ENCODE measurements at places on chromosomes 4 and X.
A peak's percentile ranks its signal among the peaks of the same experiment; 100 is the strongest.

DNA sequence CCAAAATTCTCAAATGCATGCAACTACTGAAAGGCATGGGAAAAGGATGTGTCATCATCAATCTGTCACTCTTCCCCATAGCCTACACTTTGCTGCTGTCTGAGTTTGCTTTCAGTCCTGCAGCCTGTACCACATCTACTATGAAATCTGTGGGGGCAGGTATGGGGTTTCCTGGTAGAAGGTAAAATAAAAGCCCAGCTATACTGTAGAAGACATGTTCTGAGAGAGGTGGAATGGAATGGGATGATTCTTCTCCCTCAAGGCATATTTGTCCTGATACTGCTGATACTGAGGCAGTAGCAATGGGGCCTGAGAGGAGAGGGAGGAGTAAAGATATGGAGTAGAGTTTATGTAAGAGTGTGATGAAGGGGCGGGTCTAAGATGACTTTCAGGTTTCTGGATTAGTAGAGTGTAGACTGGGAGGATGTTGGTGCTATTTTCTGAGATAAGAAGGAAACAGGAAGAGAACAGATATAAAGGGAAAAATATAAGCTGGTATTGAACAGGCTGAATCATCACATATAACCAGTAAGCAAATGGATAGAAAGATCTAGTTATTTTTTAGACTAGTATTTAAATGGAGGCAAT lies 38.7 kb upstream of the GYPA start:
- no peak for DNase-seq

- no peak for DNase-seq
Measured at GRCh38 chr4:172515266-172515879, 653.2 kb upstream of the GALNT7 start.

GRCh38 chr4:1260418-1261106 lies 11.6 kb upstream of the CTBP1 start:
- no peak for DNase-seq

DNA sequence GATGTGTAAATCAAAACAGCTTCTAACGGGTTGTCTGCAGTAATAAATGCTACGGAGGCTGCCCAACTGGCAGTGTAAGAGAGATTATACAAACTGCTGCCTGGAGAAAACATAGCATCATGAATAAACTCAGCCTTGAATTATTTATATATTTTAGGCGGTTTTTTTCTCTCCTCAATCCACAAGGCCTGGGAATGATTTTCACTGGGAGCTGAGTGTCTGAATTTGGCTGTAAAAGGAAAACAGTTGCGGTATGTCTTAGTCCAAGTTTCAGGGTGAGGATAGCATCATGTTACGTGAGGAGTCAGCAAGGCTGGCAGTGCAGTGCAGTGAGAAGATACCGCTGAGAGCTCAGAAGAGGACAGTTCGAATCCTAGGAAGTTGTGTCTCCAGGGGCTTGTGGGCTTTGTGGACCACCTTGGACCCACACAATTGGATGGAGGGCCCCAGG lies 291.5 kb upstream of the BOD1L1 start:
- no peak for DNase-seq

GRCh38 chr4:20254511-20255250 lies 3.0 kb downstream of the SLIT2 start:
- no peak for DNase-seq

DNA sequence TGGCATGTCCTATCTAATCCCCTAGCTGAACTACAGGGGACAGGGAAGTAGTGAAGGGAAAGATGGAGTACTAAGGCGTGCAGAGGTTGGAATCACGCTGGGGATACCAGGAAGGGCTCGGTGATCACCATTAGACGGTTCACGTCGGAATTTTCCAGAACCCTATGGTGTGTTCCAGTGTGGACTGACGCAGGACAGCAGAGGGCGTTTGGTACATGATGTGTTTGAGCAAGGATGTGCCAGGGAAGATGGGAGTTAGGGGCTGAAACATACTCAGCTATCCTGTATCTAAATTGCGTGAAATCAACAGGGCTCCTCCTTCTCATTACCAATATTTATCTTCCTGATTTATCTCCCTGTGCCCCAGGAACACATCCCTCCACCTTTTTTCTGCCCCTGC lies 33.7 kb downstream of the PRPS2 start:
- DNase-seq, result no peak

DNA sequence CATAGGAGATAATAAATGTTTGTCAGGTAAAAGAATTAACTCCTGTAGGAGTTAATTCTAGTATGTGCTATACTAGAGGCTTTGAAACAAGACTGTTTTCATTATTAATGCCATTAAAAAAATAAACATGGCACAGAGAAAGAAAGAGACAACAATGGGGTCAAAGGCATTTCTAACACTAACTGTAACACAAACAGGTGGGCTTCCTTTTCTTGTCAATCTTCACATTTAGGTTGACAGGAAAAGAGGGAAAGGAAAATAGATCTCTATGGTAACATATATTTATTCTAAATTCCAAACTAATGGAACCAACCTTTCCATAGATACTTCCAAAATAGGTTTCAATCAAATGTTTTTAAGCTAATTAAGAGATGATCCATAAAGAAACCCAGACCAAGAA lies 9.8 kb downstream of the ANKRD17 start:
- DNase-seq, result no peak

- DNase-seq, result no peak
Measured at GRCh38 chr4:45323453-45324058, 597.2 kb upstream of the GNPDA2 start.

GRCh38 chr4:36310216-36310615 lies 28.8 kb downstream of the DTHD1 start:
- DNase-seq, result no peak

DNA sequence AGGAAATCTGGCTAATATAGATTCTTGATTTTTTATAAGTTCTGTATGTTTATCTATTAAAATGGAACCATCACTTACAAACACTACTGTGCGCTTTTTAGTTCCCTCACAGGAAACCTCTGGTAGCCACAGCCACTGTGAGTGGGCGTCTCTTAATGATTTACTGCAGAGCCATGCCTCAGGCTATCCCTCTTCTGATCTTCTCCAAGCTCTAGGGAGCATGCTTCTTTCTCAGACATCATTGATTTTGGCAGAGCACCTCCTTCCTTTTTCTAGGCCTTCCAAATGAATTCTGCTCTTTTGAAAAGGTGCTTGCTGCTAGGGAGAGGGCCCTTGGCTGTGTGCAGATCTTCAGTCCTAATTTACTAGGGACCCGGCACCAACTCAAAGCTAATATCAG lies 61.1 kb upstream of the STS start:
- DNase-seq, result no peak

DNA sequence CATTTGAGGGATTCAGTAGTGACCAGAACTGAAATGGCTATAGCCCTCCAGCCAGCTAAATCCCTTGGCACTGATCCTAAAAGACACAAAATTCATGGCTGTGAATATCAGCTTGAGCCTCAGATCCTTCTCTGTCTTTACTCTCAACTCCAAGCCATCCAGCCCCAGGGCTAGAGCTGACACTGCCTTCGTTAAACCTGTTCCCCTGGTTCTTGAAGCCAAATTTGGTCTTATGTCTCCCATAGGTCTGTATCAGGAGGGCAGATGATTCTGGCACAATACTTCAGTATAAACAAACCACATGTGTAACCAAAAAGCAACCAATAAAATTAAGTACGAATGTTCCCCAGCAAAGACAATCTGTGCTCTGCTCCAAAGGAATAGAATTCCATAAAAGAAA lies 78.0 kb downstream of the ANOS1 start:
- no peak for DNase-seq

GRCh38 chr4:153905231-153905630 lies 116.3 kb upstream of the SFRP2 start:
- no peak for DNase-seq

- no peak for DNase-seq
Measured at GRCh38 chr4:81876106-81876505, 404.4 kb upstream of the RASGEF1B start.

GRCh38 chr4:15004739-15005301 lies 2.5 kb downstream of the CPEB2 start:
- DNase-seq, result peak; percentile 50

DNA sequence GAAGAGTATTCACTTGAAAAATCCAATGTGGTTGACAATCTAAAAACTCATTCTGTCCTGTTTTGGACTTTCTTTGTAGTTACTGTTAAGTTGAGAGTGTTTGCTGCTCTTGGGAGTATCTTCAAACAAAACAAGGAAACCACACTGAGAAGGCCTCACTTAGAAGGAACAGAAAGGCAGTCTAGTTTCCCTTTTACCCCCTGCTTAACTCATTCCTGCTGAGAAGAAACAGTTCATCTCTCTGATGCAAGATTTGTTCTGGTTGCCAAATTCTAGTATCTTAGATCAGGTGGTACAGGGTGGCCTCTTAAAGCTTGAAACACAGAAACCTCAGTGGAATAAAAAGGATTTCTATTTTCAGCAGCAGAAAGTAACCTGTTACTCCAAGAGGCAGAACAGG lies 41.4 kb downstream of the GUCY2F start:
- DNase-seq, result no peak

DNA sequence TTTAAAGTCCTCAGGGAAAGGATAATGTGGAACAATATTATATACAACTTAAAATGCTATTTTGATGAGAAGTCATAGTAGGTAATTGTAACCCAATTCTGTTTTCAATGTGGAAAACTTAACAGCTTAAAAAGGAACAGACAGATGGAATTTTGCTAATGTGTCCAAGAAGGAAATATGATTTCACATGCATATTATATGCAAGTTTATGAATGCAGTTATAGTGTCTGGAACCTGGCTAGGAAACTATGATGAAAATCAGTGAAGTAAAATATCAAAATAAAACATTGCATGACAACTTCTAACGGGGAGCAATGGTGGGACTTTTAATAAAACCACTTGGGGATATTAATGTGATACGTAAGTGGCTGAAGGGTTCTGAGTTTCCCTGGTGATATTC lies 152.6 kb upstream of the HAND2 start:
- no peak for DNase-seq

DNA sequence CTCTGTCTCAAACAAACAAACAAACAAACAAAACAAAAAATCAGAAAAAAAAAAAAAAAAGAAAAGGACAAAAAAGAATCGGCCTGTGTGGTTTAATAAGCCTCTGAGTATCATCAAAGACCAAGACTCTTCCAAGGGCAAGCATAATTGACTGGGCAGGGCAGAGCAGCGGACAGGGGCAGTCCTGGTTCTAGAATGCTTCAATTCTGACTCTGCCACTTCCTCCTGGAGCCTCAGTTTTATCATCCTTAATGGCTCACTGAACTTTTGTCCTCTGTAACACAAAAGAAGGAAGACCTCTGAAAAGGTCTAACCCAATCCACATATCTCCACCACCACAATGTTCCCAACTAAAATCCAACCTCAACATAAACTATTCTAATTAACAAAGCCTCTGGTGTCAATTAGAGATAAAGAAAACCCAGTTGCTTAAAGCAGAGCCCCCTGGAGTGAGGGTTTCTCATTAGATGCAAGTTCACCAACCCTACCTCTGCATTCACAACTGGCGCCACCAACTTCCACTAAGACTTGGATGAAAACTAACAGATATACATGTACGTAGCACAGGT lies 51.7 kb downstream of the TBC1D9 start:
- no peak for DNase-seq

DNA sequence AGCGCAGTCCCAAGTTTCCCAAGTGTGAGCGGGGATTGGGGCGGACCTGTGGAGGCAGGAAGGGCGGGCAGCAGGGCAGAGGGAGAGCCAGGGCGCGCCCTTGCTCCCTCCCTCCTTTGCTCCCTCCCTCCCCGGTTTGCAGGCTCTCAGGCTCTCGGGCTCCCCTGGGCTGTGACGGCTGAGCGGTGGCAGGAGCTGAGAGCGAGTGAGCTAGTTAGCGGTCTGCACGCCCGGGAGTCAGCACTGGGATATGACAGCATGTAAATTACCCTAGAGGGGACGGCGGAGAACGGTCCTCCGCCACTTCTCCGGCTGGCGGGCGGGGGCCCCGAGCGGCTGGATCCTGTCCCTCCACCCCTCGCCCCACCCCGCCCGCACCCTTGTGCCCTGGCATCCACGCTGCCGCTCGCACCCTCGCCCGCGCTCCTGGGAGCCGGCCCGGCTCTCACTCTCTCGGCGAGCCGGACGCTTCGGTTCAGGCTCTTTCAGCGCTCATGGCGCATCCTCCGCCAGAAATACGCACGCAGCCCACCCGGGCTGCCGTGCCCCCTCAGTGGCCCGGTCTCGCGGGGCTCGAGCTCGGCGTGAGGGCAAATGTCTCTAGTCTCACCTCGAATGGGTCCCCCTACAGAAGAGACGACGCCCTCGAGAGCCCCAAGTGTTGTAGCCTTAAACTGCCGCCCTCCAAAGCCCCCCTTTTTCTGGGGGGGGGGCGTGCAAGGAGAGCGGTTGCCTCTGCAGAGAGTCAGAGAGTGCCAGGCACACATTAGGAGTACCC lies at the start of gene TSC22D3:
Gene TSC22D3, minus strand, starts transcription at position 54 of the 778 bp plus-strand sequence. CDS start 368 bp downstream, outside the sequence.
- DNase-seq, result peak; percentile 22

- DNase-seq, result no peak
Measured at GRCh38 chrX:123340696-123341095, 156.6 kb downstream of the GRIA3 start.

DNA sequence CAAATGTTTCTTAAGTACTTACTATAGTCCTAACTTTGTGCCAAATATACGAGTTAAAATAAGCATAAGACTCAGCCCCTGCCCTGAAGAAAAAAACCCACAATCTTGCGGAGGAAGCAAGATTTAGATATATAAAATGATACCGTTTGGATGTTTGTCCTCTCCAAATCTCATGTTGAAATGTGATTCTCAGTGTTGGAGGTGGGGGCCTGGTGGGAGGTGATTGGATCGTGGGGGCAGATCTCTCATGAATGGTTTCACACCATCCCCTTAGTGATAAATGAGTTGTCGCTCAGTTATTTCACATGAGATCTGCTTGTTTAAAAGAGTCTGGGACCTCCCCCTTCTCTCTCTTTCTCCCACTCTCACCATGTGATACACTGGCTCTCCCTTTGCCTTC lies 28.7 kb downstream of the EFHC2 start:
- DNase-seq, result no peak

GRCh38 chr4:6153874-6154273 lies 46.5 kb downstream of the JAKMIP1 start:
- no peak for DNase-seq

DNA sequence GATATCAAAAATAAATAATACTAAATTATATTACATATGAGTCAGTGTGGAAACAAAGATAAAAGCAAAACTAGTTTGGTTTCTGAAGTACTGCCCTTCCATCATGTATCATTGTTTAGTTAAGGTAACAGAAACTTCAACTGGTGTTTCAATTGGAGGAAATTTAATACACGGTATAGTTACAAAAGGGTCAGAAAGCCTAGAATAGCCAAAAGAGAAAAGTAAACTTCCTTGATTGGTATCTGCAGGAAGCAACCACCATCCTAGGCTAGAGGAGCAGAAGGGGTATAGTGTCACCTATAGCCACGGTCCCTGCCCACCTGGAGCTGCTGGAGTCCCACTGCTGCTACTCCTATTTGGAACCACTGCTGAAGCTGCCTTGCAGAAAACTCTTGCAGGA lies 185.6 kb downstream of the SLC7A11 start:
- DNase-seq, result no peak

GRCh38 chr4:123890889-123891288 lies 494.3 kb downstream of the SPRY1 start:
- no peak for DNase-seq

DNA sequence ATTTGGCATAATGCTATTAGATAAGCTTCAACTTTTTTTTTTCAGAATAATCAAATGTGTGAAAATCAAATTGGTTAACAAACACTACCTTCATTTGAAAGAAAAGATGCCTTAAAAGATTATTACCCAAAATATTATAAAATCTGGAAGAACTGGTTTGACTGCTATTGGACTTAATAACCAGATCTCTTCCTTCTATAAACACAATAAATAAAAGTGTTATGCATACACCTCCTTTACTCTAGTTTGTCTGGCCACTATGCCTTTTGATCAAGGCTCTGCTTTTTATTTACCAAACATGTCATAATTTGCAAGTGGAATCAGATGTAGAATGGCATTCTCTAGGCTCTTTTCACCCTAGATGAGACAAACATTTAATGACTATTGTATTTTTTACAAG lies 897.3 kb upstream of the EPHA5 start:
- DNase-seq, result no peak
